ENCODE measurements at places on chromosomes 6 and 20.

DNA sequence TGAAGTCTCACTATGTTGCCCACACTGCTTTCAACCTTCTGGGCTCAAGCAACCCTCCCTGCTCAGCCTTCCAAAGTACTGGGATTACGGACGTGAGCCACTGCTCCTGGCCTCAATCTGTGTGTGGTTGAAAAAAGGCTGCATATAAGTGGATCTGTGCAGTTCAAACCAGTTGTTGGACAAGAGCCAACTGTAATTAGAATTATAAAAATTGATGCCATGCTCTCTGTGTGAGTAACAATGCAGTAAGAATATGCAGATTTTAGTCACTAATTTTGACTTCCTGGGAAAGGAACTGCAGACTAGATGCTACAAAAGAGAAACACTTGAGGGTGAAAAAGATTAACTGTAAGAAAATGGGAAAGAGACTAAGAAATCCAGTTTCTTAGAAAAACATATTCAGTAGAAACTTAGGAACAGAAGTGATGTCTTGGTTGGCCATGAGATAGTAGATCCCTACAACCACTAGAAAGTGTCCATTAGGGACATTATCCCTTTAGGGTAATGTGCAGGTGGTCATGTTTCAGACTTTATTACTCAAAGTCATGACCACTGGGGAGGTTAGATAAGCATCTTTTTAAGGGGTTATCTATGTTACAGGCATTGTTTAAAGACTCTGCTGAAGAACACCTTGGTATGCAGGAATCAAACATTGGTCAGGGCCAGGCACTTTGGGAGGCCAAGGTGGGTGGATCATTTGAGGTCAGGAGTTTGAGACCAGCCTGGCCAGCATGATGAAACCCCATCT is 26.3 kb downstream of the ITCH start:
- DNase-seq: no peak

GRCh38 chr20:53270792-53271375 is 298.7 kb downstream of the TSHZ2 start:
- DNase-seq: no peak

- peak; percentile 58 for DNase-seq
Measured at GRCh38 chr6:116450769-116451740, 10.1 kb upstream of the CALHM6 start.

- no peak for DNase-seq
Measured at GRCh38 chr6:100952006-100952405, 70.9 kb upstream of the ASCC3 start.

GRCh38 chr20:25139029-25139705 is 56.3 kb upstream of the ENTPD6 start:
- no peak for DNase-seq

- no peak for DNase-seq
Measured at GRCh38 chr20:24241466-24241865, 228.0 kb upstream of the SYNDIG1 start.

- DNase-seq: no peak
Measured at GRCh38 chr20:47090835-47091234, 196.2 kb downstream of the EYA2 start.

DNA sequence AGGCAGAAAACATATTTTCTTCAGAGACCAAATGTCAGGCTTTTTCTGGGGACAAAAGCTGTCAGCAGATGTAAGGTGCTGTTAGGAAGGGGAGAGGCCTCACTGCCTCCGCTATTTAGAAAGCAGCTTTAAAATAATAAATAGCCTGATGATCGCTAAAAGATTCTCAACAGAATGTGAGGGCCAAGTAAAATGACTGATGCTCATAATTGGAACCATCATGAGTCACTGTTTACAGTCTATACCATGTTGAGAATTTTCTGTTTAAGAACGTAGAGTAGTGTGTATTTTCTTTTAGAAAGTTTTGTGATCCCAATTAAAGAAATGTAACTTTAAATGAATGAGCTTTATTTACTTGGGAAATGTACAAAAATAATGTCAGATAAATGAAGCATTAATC is 220.0 kb downstream of the CLIC5 start:
- no peak for DNase-seq

DNA sequence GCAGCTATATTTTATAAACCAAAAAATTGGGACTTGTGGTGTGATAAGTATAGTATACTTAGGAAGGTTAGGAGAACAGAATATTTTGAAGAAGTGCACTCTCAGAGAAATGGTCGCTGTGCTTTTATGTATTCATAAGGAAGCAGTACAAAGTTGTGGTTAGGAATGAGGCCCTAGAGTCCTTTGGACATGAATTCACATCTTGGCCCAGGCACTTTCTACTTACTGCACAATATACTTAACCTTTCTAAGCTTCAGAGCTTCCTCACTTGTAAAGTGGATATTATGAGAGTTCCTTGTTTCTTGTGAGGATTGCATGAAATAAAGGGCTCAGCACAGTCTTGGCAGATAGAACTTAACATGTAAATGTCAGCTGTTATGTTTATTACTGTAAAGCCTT is 21.0 kb upstream of the SERINC3 start:
- no peak for DNase-seq

- DNase-seq: no peak
Measured at GRCh38 chr6:82408952-82409431, 45.4 kb downstream of the TPBG start.

DNA sequence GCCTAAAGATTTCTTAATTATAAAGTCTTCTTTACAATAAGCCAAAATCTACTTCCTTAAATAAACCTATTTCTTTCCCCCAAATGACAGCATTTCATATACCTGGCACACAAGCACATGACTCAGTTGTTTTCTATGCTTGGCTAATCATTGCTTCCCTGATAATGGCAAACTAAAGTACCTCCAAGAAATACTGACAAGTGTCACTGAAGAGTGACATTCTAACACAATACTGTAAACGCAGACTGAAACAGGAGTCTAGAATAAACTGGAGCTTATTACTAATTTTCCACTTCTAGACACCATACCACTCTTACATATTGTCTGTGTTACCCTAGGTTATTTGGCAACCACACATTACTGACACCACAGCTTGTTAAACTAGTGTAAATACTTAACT is 14.3 kb downstream of the SYNCRIP start:
- no peak for DNase-seq

DNA sequence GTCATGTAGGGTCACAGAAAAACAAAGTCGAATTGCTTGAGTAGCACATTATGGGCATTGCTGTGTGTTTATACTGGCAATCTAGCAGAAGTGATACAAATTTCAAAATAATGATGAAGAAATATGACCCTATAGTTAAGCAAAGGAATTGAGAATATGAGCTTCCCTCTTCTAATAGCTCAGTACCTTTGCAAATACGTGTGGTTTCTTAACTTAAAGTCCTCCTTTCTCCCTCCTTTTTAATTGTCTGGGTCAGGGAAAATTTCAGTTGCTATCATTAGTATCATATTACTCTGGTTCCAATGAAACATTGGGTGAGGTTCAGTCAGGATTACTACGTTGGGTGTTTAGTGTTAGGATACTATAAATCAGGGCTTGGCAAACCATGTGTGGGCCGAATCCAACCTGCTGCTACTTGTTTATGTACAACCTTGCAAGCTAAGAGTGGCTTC is 166.8 kb upstream of the CARMIL1 start:
- DNase-seq: no peak

- DNase-seq: no peak
Measured at GRCh38 chr6:46989398-46989797, 52.7 kb downstream of the ADGRF1 start.

DNA sequence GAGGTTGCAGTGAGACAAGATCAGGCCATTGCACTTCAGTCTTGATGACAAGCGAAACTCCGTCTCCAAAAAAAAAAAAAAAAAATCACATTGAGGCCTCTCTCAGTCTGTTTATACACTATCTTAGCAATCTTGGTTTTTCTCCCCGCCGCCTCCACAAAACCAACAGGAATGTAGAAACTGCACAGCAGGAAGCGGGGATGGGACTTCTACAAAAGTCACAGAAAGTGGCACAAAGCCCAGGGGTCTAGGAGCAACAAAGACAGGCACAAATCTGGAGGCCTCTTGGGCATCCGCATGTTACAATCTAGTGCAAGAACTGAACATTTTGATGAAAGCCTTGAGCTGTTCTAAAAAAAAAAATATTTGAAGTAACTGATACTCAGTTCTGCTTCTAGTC is 48.6 kb downstream of the KDM1B start:
- DNase-seq: no peak

- DNase-seq: no peak
Measured at GRCh38 chr6:17151888-17152287, 50.0 kb downstream of the STMND1 start.

GRCh38 chr6:18613319-18613925 is 226.3 kb downstream of the RNF144B start:
- no peak for DNase-seq

DNA sequence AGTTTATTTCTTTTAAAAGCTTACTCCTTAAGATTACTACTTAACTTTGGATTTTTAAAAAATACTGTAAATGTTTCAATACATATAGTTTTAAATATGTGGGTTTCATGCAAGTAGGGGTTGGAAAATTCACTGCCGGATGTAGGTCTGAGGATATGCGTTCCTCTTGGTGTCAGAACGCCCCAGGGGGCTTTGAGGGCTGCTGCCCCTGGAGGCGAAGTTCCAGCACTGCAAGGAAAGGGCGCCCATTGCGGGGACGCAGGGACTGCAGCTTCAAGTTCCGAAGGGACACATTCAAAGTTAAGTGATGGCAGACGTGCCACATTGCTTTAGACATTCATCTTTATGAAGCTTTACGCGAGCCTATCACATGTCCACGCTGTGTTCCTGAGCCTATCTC is 152.9 kb downstream of the SOD2 start:
- DNase-seq: no peak

DNA sequence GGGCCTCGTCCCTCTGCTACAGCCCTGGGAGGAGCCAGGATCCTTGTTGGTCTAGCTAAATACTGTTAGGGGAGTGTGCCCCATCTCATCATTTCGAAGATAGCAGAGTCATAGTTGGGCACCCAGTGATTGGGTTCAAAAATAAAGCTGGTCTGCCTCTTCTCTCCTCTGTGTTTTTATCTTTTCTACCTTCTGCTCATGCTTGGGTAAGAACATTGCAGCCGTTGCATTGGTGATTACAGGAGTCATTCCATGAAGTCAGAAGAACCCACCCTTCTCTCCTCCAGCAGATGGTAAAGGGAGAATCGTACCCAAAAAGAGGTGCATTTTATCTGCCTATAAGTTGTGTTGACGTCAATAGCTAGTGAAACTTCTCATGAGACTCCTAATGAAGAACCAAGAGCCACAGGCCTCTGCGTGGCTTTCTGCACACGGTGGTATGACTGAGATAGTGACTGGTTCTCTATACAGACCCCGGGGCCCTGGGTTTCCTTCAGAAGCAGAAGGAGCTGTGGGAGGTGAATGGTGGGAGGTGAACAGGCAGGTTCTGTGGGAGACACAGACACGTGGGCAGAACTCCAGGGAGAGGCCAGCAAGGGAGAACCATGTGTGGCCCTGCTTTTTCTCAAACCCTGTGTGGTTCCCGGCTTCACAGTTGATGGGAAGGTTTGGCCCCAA is 5.7 kb upstream of the FAM209A start:
- no peak for DNase-seq

DNA sequence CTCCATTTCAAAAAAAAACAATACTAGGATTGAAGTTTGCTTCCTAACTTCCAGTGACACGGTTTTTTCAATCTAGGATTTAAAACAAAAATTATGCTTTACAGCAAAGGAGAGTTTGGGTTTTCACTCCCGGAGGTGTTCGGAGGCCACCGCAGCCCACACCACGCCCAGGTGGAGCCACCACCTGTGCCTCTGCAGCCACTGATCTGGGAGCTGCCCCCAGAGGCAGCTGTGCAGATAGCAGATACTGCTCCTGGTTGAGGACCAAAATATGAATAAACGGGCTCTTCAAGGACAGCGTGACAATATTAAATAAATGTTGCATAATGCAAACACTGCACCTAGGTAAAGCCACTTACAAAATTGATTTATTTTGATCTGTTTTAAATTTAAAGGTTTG is 30.2 kb downstream of the DLL1 start:
- no peak for DNase-seq

- DNase-seq: no peak
Measured at GRCh38 chr6:43836507-43837240, 66.7 kb downstream of the VEGFA start.

GRCh38 chr6:169627736-169628607 is 73.9 kb downstream of the WDR27 start:
- no peak for DNase-seq

GRCh38 chr6:2477250-2477649 is 231.8 kb upstream of the GMDS start:
- DNase-seq: no peak

DNA sequence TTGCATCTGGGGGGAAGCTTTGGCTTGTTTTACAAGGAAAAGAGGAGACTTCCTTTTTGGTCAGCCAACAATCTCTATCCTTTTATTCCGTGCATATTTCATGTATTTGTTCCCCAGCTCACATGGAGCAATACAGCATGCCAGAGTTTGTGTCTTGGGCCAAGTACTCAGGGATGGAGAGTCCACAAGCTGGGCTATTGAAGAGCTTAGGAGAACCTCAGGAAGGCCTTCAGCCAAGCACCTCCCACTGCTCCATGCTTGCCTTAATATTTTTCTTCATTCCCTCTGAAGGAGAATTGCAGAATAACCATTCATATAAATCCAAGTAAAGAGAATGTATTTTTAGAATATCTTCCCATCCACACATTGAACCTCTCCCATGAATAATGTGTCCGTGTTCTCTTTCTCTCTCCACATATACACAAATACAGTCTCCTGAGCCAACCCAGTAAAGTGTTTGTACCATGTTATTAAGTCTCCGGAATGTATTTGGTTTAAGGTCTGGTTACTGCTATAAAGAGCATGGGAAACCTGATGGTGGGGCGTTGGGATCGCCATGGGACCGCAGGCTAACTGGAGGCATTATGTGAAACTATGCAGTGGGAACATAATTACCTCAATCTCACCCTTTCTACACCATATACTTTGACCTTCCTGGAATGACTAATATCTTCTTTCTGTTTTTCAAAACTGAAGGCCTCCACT is 3.0 kb downstream of the LAMA4 start:
- no peak for DNase-seq

- no peak for DNase-seq
Measured at GRCh38 chr20:35018590-35019371, 63.1 kb downstream of the MYH7B start.

DNA sequence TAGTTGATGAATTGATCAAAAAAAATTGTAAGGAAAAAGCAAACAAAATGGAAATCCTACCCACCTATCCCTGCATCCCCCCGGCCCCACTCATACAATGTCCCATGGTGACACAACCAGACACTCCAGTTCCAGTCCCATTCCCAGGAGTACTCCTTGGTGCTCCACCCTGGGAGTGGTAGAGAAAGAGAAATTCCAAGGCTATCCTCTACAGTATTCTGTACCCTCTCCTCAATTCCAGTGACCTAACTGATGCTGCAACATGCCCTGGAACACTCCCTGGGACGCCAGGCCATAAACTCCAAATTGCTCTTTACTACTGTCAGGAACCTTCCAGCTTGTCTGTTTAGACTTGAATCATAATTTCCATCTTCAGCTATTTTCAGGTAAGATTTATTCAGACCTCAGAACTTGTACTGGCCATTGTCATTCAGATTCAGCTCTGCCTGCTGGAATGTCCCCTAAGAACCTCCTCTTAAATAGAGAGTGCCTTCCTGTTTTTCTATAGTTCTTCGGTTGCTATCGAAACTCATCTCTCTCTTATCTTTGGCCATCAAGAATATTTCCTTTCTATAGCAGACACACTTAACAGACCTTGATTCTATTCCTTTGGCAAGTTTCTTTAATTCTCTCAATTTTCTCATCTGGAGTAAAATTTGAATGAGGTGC is 8.7 kb downstream of the GPX6 start:
- no peak for DNase-seq

GRCh38 chr6:10180138-10181074 is 234.5 kb downstream of the TFAP2A start:
- DNase-seq: no peak
